ENCODE measurements at places on chromosomes 2 and 18. TPM values are rescaled to one million over a fixed set of nuclear protein-coding genes. Genes with fewer than 3 reads are reported as not detected.

DNA sequence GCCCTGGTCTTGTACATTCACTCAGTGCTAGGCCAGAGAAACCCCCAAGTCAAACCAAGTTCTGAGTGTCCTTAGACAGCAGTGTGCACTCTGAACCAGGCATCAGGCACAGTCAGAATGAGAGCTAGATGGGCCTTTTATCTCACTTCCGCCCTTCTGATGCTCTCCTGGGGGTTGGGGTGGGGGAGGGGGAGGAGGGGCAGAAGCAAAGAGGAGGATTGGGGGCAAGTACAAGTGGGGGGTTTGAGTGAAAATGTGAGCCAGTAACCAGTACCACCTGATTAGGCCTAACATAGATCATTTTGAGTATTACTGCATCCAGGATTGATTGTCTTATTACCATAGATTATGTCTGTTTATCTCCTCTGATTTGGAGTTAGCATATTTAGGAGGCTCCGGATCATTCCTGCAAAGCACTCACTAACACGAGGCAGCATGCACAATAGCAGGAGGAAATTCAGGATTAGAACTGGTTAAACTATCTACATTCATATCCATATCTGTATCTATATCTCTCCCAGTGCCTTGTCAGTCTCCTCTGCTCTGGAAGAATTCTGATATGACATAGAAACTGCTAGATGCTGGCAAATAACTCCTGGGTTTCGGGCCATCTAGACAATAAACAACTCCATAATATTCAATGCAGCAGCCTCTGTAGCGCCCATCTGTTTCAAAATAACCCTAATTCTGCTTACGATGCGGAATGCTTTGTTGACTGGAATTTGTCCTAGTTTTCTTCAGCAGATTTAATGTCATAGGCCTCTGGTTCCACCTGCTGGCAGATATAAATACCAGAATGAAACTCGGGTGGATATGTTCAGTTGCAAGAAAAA lies 149.1 kb downstream of the RHBDD1 start:
- no peak for DNase-seq

The TLX2 gene
- polyA plus RNA-seq = not detected

The HRH4 gene
- 0.06 TPM for polyA plus RNA-seq

GRCh38 chr2:125839945-125840344 lies 816.0 kb upstream of the GYPC start:
- no peak for DNase-seq

- peak; percentile 28 for DNase-seq
These were observed 71.4 kb upstream of the ITGB6 start for GRCh38 chr2:160271171-160272086.

- DNase-seq = peak; percentile 64
These were observed 102.4 kb downstream of the VAPA start for GRCh38 chr18:10015941-10016819.

DNA sequence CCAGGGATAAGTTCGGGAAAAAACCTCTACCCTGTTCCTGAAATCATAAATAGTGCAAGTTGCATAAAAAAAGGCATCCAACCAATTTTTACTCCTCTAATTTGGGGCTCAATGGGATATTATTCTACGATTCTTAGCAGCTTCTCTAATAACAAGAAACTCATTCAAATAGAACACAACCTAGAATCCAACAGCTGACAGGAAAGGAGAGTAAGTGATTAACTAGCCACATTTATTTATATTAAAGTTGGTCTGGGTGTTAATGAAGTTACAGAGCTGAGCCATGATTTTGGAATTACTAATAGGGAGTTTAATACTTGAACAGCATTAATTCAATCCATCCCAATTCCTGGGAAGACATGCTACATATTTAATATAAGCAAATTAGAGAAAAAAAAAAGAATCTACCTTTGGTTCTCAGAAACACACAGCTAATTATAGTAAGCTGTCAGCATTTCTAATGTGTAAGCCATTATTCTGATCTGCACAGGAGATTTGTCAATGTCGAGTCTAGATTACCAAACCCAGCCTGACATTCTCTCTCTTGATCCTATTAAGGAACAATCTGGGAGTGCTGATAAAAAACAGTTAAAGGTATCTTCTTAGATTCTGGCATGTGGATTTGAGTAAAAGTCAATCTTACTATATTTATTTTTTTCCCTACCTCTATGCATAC lies 267.7 kb downstream of the NBAS start:
- no peak for DNase-seq

The CHMP1B gene
- 32.8 TPM for polyA plus RNA-seq

The FBXO48 gene
- polyA plus RNA-seq = 0.91 TPM

DNA sequence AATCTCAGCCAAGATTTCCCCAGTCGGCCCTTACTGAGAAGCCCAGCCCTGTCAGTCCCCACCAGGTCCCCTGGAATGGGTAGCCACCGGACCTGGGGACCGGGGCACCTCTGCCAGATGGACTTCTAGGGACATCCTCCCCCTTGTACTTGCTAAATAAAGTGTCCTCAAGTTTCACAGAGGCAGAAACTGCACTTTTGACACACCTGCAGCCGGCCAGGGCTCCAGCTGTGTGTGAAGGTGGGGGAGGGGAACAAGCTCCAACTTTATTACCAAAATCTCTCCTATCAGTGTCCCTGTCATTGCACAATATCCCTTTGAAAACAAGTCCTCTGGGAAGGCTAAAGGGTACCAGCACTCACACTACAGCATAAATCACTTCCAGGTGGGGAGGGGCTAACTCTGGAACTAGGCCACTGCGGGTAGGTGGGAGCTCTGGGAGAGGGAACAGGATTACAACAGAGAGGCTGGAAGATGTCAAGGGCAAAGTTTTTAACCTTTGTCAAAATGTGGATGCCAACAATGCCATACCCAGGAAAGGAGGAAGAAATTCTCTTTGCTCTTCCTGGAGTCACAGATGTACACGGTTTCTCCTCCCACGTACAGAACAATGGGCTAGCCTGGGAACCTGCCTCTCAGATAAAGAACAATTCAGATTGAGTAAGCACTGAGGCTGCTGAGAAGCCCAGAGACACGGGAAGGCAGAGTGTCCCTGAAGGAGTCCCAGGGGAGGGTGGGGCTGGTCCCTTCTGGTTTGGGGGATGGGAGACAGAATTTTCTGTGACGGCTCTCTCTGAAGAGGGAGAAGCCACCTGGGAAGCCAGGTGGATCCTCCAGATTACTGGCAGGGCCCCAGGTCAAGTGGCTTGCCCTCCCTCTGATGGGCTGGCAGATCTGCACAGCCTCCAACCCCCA lies 11.0 kb downstream of the SDC1 start:
- no peak for DNase-seq

- peak; percentile 14 for DNase-seq
These were observed 7.7 kb downstream of the HOXD3 start for GRCh38 chr2:176164611-176165369.

DNA sequence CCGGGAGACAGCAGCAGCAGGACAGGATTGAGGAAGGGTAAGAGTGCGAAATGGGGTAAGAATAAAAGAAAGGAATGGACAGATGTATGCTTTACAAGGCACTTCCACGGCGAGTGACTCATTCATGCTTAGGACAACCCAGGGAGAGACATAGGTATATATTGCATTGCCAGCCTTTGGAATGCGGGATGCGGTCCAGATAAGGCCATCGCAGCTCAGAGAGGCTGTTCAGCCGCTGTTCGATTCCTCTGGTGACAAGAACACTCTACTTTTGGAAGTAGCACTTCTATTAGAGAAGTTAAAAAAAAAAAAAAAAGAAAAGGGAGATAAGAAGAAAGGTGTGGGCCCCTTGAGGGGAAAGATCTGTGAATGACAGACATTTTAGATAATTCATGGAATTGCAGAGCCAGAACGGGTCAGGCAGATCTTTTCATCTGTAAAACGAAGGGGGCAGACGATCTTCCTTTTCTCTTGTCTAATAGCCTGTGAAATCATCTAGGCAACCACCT lies 819 bp upstream of the NCOA1 start:
- DNase-seq = peak; percentile 31

DNA sequence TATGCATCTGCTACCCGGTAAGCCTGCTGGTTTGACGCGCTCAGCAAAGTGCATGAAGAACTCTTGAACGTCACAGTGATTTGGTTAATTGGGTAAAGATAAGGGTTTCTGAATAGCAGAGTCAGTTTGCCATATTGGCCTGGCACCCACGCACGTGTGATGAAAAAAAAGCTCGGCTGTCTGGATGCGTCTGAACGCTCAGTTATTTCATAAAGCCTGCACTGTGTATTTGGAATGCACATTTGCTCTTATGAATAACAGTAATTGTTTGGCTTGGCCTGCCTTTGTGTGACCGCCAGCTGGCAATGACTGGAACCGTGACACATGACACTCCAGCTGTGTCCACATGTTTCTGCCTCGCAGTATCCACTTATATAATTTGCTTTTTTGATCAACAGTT lies 129.2 kb upstream of the MEIS1 start:
- DNase-seq = no peak

DNA sequence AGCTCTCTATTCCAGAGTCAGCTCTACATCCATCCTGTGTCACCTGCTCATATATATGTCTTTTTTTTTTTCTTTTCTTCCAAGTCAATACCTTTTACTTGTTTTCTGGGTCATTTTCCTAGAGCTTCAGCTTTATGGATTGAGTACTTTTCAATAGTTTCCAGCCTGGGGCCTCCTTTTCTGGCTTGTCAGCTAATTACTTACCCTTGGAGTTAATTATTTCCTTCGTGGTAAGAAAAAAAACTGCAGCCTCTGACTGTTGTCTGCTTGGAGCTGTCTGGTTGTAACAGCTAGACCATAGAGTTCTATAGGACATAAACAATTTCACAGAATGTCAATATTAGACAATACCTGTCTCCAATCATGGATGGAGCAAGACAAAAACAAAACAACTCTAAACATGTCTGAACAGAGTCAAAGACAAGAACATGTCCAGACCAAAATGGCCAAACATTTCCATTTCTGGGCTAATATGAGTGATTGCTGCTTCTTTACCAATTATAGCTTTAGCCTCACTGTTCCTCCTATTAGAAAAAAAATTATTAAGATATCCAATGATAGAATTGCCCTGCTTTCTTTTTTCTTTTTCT lies 643.1 kb downstream of the SLC4A3 start:
- DNase-seq = no peak

DNA sequence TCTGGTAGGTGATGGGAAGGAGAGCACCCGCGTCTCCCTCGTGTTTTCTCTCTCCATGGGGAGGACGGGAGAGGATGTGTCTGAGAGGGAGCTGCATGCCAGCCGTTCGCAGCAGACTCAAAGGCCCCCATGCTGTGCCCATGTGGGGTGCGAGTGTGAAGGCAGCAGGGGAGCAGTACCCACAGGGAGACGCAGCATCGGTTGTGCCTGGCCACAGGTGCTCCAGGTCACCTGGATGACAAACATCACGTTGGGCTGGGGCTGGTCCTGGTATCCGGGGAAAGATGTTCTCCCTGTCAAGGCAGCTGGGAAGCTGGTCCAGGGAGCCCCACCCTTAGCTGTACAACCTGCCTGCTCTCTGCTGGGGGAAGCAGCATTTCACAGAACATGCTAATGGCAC lies 119.5 kb upstream of the SALL3 start:
- no peak for DNase-seq

The UGT1A3 gene
- not detected for polyA plus RNA-seq

DNA sequence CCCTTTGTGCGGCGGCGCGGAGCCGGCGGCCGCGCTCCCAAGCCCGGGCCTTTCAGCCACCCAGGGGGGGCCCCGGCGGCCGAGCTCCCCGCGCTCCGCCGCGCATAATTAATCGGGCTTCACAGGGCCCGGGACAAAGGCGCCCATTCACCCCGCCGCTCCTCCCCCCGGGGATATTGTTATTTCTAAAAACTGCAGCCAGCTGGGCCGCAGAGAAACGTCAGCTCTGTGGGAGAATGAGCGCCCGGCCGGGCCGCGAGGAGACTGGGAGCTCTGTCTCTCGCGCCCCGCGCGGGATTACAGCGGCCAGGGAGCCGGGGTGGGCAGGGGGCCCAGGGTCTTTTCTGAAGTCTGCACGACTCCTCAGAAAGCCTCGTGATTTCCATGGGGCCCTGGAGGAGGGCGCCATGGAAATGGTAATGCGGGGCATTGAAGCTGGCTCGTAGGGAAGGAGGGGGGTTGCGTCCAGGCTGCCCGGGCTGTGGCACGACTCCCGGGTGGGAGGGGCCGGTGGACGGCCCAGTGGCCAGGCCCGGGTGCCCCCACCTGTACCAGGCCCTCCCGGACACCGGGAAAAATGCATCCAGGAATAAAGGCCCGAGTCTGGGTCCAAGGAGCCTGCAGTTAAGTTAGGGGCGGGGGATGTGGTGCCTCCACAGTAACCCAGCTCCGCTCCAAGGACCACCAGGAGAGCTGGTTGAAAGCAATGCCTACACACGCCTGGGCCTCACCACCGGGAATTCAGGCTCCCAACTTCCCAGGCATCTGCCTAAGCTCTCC lies 125.3 kb downstream of the ZFP36L2 start:
- DNase-seq = peak; percentile 57

GRCh38 chr2:26887151-26887550 lies 39.2 kb downstream of the DPYSL5 start:
- no peak for DNase-seq
